ENCODE measurements at places on chromosomes 5 and 9.

- no peak for DNase-seq
Measured at GRCh38 chr9:14302405-14302804, 11.5 kb downstream of the NFIB start.

DNA sequence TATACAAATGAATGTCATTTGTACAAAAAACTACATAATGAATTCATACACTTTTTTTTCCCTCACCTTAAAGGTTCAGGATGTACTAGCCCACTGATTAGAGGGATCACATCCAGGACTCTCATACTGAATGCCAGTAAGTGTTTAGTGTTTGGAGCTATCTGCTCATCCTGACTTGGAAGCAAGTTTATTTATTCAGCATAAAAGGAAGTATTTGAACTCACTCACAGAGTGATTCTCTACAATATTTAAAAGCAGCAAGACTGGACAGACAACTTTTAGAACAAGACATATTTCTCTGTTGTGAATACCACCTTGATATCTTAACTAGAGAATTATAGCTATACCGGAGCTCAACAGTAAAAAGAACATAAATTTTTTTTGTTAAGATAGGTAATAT, 14.8 kb upstream of the IQGAP2 start:
- no peak for DNase-seq

DNA sequence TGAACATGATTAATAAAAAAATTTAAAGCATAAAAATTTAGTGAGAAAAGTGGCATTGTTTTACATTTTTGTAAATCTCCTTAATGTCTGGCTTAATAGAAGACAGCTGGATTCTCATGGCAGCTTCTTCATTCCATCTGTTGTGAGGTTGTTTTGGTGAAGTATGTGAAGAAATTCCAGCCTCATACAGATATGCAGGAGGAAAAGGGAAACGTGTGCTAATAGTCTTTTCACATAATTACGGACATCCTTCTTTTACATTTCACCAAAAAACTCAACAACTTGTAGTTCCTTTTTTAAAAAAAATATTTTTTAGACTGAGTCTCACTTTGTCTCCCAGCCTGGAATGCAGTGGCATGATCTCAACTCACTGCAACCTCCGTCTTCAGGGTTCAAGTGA, 46.9 kb downstream of the HACD4 start:
- DNase-seq, result no peak

DNA sequence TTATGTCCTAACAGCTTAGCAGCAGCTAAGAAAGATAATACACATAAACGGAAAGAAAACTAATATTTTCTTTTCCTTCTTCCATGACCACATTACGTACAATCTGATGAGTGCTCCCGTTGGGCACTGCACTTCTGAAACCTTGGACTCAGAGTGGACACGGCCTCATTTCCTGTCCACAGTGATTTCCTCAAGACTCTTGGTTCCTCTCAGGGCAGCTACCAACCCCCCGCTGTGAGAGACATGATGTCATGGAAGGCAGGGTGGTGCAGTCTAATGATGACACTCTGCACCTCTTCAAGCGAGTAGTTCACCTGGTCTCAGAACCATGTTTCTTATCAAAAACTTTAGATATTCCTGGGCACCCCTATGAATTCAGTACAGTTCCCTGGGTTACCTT, 68.7 kb upstream of the CTSL start:
- DNase-seq, result no peak

- no peak for DNase-seq
Measured at GRCh38 chr9:14373336-14373666, 59.4 kb upstream of the NFIB start.

- no peak for DNase-seq
Measured at GRCh38 chr9:99592834-99593574, 228.7 kb upstream of the NR4A3 start.

GRCh38 chr5:123875561-123876275, 363.7 kb downstream of the CSNK1G3 start:
- peak; percentile 60 for DNase-seq

GRCh38 chr9:7777771-7778170, 21.8 kb downstream of the DMAC1 start:
- no peak for DNase-seq

DNA sequence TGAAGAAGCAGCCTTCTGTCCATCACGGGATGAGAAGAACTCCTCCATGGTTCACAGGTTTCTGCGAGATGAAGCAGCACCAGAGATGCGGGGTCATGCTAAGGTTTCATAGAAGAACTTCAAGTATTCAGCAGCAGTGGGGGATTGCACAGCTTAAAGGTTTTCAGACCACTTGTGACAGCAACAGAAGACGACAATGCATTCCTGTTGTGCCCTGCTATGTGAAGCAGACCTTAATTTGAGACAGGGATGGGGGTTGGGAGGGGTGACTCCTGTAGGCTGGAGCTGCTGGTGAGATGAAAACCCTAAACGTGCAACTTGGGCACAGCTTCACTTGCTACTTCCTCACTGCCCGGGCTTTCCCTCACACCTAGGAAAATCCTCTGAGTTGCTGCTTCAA, 256.0 kb downstream of the SLIT3 start:
- DNase-seq, result no peak
